ENCODE measurements at places on chromosomes 1 and 21.

DNA sequence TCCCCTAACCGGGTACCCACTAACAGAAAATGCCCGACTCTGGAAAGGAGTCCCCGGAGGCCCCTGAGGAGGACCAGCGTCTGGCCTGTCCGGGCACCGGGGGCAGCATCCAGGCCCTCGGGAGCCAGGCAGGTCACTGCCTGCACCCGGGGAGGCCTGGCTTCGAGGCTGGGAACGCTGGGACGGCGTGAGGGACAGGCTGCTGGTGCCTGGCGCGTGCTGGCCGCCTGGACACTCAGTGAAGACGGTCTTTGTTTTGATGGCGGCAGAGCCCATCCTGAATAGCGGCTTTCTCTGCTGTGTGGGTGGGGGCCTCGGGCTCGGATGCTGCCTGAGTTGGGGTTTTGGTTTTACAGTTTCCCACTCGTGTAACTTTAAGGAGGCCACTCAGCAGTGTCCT, 37.6 kb downstream of the PRKCZ start:
- DNase-seq: no peak

DNA sequence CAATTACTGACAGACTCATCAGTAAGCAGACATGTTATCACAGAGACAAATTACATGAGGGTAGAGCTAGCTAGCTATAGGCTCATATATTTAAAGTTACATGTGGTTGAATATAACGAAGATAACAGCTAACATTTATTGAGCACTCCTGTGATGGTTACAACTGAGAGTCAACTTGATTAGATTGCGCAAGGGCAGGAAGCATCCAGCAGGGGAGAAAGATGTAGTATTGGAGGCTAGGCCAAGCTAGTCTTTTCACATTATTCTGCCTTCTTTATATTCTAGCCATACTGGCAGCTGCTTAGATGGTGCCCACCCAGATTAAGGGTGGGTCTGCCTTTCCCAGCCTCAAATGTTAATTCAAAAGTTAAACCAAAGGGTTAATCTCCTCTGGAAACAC, 37.1 kb downstream of the PIGK start:
- no peak for DNase-seq

DNA sequence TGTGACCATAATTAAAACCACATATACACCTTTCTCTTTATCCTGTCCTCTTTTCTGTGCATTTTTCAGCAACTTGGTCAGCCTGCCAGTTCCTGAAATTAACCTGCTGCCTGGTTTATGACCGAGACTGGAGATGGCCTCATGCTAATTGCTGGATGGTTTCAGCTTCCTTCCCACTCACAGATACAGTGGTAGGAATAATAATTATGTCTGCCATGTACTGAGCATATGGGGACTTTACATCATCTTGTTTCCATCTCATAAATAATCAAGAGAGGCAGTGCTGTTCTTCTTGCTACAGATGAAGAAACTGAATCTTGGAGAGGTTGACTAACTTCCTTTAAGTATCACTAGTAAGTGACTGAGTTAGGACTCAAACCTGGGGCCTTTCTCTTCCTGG, 148.2 kb downstream of the NOS1AP start:
- no peak for DNase-seq

- DNase-seq: no peak
Observed at GRCh38 chr1:99917214-99917613, 52.6 kb upstream of the SLC35A3 start.

GRCh38 chr1:17350083-17350482, 21.9 kb upstream of the PADI6 start:
- DNase-seq: no peak

DNA sequence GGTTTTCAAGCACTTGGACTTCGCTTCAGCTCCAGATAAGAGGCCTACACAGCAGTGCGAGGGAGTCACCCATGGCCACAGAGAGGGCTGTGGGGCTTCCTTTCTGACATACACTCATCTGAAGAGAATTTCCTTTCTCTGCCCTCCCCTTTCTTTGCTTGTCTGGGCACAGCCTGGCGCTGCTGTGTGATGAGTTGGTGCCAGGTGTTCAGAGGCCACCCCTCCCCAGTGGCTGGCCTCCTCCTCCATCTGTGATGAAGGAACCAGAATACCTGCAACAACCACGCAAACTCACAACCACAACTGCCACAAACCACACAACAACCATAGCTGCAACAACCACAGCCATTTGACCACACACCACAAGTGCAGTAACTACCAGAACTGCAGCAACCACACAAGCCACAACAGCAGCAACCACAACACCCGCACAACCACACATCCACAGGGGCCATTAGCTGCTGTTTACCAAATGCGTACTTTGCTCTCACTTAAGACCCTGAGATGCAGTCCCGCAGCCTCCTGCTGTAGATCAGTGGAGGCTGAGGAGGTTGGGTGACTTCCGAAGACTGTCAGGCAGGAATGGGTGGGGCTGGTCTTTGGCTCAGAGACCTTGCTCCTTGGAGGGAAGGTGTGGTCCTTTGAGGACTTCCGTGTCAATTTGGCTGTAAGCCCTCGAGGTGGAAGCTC, 71.1 kb downstream of the IER5 start:
- peak; percentile 14 for DNase-seq

DNA sequence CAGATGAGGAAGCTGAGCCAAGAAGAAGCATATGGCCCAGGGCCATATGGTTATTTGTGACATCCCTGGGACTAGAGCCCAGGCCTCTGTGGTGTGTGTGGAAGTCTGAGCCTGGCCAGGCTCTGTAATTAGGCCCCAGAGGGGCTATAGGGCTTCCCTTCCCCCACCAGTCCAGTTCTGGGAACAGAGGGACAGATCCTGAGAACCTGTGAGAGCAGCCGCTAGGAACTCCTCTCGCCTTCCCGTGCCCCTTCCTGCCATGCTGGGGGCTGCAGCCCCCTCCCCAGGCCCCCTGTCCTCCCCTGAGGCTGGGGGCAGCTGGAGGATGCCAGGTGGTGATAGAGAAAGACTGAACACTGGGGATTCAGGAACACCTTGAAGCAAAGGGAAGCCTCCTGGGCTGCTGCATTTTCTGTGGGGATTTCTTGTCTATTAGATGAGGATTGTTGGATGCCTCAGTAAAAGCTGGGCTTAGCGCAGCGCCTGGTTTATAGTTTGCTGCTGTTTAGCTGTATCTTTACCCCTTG, 33.3 kb downstream of the COQ8A start:
- no peak for DNase-seq

DNA sequence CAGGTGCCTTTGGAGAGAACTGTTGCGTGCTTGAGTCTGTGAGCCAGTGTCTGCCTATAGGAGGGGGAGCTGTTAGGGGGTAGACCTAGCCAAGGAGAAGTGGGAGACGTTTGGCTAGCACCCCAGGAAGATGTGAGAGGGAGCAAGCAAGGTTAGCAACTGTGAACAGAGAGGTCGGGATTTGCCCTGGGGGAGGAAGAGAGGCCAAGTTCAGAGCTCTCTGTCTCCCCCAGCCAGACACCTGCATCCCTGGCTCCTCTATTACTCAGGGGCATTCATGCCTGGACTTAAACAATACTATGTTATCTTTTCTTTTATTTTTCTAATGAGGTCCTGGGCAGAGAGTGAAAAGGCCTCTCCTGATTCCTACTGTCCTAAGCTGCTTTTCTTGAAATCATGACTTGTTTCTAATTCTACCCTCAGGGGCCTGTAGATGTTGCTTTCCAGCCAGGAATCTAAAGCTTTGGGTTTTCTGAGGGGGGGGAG, 2.4 kb downstream of the BTG2 start:
- no peak for DNase-seq

- no peak for DNase-seq
Observed at GRCh38 chr1:157113631-157114030, 14.0 kb upstream of the ETV3L start.

GRCh38 chr21:25573409-25574206, 33.7 kb downstream of the MRPL39 start:
- peak; percentile 74 for DNase-seq

DNA sequence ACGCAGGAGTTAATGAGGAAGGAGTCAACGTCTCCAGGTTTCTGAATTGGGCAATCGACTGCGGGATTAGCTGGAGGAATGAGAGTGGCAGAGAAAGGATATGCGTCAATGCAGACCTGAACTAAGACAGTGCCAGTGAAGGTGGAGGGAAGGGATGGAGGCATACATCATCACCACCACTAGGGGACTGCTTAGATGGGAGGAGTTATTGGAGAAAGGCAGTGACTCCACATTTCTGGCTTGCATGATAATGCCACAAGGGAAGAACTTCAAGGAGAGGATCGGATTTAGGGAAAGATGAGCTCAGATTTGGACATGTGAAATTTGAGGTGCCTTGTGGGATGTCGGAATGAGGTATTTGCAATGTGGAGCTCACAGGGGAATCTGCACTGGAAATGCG, 17.5 kb downstream of the VASH2 start:
- DNase-seq: no peak

DNA sequence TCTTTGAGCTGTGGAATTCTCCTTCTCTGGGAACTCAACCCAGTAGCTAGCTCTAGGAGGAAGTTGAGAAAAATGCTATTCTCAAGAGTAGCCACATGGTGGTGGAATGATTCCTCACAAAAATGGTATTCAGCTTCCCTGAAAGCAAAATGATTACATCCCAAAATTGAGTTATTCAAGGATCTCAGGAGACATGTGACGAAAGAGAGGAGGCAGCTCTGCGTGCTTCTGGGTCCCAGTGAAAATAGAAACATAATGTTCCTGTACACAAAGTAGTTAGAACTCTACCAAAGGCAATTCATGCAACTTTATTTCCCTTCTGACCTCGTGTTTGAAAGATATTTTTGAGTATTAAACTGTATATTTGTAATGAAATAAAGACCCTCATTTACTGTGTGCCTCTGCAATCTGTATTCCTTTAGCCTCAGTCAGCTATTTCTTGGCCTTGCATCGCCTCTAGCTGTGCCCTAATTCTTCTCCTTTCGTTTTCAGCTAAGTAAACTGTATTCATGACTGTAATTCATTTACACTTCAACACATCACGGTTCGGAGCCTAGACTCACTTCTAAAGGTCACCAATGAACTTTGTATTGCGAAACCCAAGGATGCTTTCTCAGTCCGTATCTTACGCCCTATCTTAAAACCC, 167.3 kb downstream of the FASLG start:
- DNase-seq: no peak

DNA sequence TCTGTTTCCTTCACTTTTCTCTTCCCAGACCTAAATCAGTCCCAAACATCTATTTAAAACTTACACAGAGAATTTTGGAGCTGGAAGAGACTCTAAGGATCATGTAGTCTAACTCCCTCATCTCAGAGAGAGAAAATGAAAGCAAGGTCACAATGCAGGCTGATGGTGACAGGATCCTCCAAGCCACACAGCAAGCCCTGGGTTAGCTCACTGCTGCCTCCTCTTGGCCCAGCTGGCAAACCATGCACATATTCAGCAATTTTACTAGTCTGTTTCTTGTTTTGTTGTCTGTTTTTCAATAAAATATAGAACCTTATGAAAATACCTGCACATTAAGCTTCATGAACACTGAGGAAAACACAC, 27.7 kb upstream of the LY9 start:
- DNase-seq: peak; percentile 80

GRCh38 chr1:170806961-170807360, 128.4 kb upstream of the MROH9 start:
- no peak for DNase-seq

DNA sequence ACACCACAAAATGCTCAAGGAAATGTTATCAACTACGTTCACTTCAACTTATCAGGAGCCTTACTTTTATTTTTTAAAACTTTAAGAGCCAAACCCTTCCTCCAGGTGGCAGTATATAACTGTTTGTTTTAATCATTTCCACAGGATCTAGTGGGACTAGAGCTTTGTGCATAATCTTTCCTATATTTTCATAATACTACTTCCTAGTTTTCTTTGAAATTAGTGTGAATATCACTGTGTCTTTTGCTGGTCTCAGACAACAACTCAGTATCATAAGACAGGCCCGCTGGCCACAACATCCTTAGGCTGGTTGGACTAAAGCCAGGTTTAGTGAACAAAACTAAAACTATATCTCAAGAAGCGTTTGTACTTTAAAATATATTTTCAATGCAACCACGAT, 145.5 kb downstream of the TIAM1 start:
- DNase-seq: no peak

- DNase-seq: no peak
Observed at GRCh38 chr1:234720709-234721441, 110.9 kb upstream of the IRF2BP2 start.

DNA sequence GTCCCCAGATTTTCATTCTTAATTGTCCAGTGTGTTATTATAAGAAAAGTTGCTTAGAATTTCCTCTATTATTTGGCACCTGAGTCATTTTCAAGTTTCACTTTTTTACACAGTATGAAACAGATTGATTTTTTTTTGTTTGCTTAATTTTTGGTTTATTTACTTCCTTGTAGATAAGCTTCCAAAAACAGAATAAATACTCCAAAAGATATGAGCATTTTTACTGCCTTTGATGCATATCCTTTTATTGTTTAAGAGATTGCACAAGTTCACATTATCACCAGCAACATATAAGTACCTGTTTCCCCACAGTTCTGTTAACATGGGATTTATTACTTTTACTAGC, 36.3 kb upstream of the AHCYL1 start:
- no peak for DNase-seq

GRCh38 chr1:221880182-221880581, 138.3 kb upstream of the DUSP10 start:
- DNase-seq: no peak

GRCh38 chr1:61836649-61837048, 94.4 kb downstream of the PATJ start:
- no peak for DNase-seq

DNA sequence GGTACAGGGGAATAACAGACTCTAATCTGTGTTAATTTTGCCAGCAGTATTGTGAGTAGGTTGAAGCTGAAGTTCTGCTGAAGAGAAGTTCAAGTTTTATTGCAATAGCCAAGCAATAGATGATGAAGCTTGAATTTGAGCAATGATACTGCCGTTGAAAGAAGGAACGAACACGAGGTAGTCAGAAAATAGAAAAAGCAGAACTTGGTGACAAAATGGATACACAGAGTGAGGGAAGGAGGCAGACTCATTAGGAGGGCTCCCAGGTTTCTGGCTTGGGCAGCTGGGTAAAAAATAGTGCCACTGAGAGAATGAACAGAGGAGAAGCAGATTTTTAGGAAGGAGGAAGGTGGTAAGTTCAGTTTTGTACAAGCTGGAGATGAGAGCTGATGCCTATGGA, 22.3 kb upstream of the AGO1 start:
- DNase-seq: no peak

DNA sequence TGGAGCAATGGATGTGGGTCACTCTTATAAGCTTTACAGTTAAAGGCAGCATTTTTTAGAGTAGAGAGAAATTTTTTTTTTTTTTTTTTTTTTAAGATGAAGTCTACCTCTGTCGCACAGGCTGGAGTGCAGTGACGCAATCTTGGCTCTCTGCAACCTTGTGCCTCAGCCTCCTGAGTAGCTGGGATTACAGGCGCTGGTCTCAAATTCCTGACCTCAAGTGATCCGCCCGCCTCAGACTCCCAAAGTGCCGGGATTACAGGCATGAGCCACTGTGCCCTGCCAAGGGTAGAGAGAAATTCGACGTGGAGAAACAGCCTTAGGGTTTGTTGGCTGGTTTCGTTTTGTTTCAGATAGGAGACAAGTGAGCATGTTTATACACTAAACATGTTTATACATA, 594.2 kb upstream of the ADAMTS5 start:
- no peak for DNase-seq

Data from activated T-cell treated with anti-CD3 and anti-CD28 coated beads, Interleukin-2, amount 50 U/mL, for 4 hours (primary cell).